ENCODE measurements at places on chromosomes 4 and X.

DNA sequence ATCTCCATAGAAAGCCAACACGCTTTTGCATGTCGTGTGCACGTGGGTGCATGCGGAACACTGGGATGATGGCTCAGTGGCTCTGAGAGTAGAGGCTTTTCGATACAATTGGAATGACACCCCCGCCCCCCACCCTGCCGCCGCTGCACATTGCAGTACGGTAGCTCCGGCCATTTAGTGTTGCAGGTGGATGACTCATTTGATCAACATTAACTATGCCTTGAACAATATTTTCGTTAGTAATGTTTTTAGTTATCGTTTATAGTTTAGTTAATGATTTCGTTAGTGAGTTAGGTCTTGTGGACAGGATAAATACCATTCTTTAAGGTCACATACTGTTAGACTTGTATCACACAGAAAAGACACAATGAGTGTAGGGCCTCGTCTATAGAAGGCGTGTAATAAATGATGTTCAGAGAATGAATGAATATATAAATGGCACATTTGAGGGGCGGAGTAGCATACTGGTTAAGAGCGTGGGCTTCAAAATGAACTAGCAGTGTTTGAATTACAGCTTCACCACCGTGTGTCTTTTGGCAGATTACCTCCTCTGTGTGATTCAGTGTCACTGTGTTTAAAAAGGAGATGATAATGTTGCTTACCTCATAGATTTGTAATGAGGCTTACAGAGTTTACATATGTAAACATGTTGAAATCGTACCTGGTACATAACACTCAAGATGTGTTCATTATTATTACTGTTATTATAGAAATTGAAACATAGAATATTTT, 67.2 kb upstream of the TENM3 start:
- DNase-seq: no peak

DNA sequence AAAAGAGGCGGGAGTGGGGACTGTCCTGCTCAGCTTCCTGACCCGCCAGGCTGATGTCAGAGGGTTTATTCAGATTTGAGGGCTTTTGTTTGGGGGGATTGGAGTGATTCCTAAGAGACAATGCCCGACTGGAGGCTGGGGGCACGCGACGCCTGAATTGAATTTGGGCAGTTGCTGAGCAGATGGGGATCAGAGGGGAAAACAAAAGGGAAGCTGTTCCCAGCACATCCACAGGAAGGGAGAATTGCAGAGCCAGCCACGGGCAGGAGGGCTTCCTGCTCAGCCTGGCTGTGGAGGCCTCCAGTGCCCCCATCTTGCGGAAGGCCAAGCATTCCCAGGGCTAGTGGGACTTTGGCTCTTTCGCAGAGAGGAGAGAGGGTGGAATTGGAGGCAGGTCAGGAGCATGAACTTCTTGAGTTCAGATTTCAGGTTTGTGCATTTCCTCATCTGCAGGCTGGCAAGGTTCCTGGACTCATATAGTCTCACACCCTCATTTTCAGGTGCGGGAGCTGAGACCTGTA, 162.8 kb downstream of the NHS start:
- DNase-seq: no peak

- DNase-seq: no peak
These were observed 57.3 kb upstream of the STIM2 start for GRCh38 chr4:26803211-26803861.

GRCh38 chr4:93000910-93001309, 697.1 kb downstream of the GRID2 start:
- no peak for DNase-seq

- DNase-seq: no peak
These were observed 97.2 kb upstream of the FRG1 start for GRCh38 chr4:189843413-189844009.

- DNase-seq: no peak
These were observed 31.2 kb upstream of the MCF2 start for GRCh38 chrX:139739138-139739537.

DNA sequence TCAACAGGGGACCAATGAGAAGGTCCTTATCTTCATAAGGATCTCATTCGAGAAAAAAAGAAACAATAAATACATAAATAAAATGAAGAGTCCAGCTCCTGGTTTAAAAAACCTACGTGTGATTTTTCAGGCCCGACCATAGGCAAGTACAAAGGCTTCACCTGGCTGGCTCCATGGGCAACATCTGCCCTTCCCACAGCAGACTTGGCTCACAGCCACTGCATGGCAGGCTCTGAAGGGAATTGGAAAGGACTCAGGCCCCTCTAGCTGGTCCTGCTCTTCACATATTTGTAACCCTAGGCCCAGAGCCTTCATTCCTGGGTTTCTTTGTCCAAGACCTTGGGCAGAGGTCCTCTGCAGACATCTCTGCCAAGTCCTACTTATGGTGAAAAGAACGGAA, 228.1 kb downstream of the QDPR start:
- DNase-seq: no peak

DNA sequence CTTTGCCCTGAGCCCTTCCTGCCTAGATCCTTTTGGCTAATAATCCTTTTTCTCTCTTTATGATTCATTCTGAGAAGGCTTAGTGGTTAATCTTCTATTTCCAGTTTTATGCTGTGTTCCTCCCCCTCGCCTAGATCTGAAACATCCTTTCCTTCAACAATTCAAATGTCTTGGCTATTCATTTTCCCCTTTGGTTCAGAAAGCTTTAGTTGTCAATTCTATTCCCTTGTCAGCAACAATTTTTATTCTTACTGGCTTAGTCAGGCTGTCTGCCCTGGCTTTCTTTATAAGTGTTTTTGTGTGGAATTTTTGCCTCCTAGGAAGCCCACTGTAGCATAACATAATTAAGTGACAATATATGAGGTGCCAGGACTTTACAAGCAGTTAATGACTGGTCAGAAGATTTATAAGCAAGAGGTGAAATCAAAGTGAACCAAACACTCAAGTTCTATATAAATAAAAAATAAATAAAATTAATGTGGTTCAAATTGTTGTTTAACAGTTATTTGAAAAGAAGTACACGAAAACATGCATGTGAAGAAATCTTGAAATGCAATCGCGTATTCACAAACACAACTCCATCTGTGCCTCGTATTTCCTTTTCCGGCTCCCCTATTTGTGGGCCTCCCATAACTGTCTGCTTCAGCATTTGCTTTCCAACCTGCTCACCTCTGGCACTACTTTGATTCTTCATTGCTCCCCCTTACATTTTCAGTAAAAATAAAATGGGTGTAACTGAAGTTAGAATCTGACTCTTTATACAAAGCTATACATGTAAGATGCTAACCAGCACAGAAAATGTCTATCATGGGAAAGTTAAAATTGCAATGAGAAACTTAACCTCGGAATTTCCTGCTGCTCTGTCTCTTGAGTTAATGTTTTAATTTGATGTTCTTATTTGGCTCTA, 235.4 kb downstream of the SPRY1 start:
- DNase-seq: no peak

- no peak for DNase-seq
These were observed 169.9 kb downstream of the BANK1 start for GRCh38 chr4:101960431-101960830.

- DNase-seq: no peak
These were observed 493.4 kb downstream of the IQCM start for GRCh38 chr4:149322203-149322602.

GRCh38 chr4:124593494-124593893, 119.0 kb downstream of the ANKRD50 start:
- no peak for DNase-seq

DNA sequence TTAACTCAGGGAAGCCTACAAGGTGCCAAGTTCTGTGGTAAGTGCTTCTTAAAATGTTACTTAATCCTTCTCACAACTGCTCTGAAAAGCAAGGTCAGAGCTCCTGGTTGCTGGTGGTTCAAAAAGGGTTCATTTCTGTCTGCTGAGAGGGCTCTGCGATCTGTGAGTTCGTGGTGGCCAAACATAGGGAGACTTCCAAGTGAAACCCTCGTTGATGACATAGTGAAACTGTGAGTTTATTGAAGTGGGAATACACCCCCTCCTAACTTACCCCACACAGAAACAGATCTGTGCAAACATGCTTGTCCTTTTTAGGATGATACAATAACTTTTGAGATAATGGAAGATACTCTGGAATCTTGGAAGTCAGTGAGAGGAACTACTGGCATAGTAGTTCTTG, 164.8 kb upstream of the PGRMC2 start:
- DNase-seq: no peak

- DNase-seq: no peak
These were observed 61.3 kb upstream of the GPRIN3 start for GRCh38 chr4:89368861-89369260.

GRCh38 chr4:26030780-26031179, 116.8 kb downstream of the SMIM20 start:
- DNase-seq: peak; percentile 26

DNA sequence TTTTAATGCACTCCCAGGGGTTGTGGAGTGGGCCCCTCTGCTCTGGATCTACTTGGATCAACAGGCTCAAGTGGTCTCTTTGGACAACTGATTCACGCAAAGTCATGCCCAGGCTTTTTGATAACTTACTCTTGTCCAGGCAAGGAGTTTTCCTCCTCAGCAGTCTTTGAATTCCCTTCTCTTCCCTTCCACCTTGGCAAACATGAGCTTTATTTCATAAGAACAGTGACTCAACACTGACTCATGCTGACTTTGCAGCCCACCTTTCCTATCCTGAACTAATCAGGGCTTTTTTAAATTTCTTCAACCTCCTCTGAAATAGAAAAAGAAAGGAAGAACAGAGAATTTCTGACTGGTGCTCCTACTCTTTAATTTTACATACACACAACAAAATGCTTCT, 132.1 kb upstream of the LDB2 start:
- DNase-seq: no peak

DNA sequence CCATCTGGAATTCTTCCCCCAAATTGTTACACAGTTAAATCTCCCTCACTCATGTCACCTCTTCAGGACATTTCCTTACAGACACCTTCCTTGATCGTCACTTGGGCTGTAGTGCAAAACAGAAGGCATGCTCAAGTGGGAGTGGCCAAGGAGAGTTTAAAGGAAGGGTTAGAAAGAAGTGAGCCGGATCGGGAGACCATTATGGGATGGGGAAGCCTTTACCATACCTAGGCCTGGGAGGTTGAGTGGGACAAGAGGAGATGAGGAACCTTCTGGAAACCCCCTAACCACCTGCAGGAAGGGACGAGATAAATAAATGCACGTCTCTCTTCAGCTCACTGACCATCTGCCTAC, 102.7 kb downstream of the UCHL1 start:
- no peak for DNase-seq

- DNase-seq: no peak
These were observed 100.2 kb downstream of the MAB21L2 start for GRCh38 chr4:150682126-150682525.

DNA sequence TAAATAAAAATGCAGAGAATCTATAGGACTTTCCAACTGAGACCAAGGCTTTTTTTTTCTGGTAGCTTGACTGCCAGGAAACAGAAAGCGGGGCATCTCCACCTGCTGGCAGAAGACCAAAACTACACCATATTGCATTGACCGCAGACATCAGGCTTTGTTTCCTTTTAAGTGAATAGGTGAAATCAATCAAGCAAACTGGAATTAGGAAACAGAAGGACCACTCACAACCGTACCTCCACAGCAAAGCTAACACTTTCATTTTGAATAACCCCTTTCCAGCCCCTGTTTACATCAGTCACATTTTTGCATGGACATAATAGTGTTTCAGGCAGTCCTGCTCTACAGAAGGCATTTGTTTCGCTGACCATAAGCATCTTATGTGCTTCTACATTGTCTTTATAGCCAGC, 218.2 kb downstream of the IDS start:
- DNase-seq: peak; percentile 33

- DNase-seq: no peak
These were observed 164.4 kb upstream of the CPEB2 start for GRCh38 chr4:14837860-14838259.
